Immature natural killer cell (primary cell): ENCODE measurements at places on chromosomes 3 and 15. TPM values are rescaled to one million over a fixed set of nuclear protein-coding genes. Genes with fewer than 3 reads are reported as not detected.

Gene DNAJA4
- 8.2 TPM for polyA plus RNA-seq

Gene RBP2
- not detected for polyA plus RNA-seq

GRCh38 chr3:182516597-182517336, 276.5 kb upstream of the ATP11B start:
- DNase-seq: no peak

DNA sequence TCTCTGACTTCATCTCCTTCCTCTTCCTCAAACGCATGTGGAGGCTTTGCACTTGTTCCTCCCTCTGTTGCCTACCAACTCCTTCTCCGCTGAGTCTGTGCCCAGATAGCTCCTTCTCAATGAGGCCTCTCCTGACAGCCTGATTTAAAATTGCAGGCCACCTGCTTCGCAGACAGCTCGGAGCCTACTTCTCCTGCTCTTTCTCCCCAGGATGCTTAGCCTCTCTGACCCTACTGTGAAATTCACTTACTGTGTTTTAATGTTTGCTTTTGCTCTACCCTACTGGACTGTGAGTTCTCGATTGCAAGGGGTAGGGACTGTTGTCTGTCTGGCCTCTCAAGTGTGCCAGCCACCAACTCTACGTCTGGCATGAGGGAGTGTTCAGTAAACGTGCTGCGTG, 83.4 kb downstream of the EEFSEC start:
- no peak for DNase-seq

DNA sequence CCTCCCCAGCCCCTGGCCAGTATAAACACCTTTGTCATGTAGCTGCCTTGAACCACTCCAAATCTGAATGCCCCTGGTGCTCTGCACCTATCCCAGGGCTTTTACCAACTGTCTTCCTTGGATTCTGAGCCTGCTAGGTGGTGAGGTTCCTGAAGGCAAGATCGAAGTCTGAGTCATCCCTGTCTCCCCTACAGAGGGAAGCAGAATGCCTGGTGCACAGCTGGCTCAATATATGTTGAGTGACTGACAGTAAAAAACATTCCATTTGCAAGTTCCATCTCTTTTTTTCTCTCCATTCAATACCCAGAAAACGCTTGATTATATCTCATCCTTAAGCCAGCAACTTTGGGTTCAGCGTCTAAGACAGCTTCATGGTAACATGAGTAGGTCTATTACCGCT, 24.7 kb downstream of the SLC24A1 start:
- DNase-seq: no peak

DNA sequence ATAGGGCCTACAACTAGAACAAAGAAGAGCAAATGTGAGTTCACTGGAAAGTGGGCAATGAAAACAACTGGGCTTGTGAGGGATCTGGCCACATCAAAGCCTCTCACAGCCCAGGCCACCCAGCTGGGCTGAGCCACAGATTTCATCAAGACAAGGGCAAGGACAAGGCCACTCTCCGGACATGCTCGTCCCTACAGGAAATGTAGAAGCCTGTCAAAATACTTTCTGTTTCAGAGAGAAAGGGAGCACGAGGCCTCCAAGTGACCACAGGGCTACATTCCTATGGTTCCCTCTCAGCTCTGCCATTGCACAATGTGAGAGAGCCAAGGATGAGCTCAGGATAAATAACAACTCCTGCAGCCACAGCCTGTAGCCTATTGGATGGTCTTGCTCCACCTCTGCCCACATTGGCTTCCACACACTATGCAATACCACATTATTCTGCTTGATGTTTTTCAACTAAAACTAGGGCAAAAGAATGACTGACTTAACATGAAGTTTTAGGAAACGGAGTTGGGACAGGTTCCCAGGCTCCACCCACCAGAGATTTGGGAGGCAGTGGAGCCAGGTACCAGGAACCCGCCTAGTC, 12.1 kb downstream of the TBC1D2B start:
- DNase-seq: peak; percentile 30

DNA sequence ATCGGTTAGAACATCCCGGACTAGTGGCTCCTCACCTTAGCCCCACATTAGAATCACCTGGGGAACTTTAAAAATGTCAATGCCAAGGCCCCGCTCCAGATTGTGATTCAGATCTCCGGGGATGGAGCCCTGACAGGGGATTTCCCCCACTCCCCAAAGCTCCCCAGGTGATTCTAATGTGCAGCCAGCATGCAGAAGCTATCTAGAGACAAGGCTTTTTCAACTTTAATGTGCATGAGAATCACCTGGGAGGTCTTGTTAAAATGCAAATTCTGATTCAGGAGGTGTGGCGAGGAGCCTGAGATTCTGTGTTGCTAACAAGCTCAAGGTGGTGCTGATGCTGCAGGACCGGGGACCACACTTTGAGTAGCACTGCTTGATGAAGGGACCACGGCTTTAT, 156.7 kb downstream of the RAB11A start:
- no peak for DNase-seq
